ENCODE measurements at places on chromosomes 1 and 21.

DNA sequence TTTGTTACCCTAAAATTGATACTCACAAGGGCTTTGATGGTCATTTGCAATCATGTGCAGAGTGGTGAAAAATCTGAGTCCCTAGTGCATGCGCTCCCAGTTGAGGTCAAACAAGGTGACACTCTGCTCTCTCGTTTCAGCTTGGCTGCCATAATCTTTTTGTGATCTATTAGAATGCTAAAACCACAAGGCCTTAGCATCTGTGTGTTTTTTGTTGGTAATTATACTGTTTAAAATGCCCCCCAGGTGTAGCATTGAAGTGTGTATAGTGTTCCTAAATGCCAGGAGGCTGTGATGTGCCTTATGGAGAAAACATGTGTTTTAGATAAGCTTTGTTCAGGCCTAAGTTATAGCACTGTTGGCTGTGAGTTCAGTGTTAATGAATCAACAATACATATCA lies 89.3 kb downstream of the PLD5 start:
- no peak for DNase-seq

DNA sequence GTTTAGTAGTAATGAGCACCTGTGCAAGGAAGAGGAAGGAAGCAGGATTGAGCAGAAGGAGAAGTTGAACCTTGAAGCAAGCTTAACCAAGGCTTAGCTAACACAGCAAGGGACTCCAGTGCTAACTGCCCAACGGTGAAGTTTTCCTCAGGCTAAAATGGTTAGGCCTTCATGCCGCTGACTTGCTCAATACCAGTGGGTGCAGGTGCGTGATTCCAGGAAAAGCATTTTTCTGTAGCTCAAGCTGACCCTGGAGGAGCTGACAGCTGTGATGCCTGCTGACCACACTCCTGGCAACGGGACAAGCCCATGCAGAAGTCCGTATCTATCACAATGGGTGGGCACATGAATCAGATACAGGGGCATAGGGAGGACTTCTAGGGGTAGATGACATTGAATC lies 76.5 kb upstream of the FGGY start:
- no peak for DNase-seq

- DNase-seq = no peak
Observed at GRCh38 chr1:34761776-34762307, 2.3 kb downstream of the GJB4 start.

GRCh38 chr1:181117648-181118449 lies 29.3 kb downstream of the IER5 start:
- DNase-seq = no peak

DNA sequence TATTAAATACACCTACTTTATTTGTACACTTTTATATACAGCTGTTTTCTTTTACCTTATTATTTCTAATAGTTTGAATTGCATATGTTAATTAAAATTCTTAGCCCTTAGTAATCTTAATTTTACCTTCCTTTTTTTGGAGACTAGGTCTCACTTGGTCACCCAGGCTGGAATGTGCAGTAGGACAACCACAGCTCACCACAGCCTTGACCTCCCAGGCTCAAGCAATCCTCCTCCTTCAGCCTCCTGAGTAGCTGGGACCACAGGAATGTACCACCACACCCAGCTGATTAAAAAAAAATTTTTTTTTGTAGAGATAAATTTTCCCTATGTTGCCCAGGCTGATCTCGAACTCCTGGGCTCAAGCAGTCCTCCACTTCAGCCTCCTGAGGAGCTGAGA lies 15.0 kb upstream of the SDC3 start:
- no peak for DNase-seq

- no peak for DNase-seq
Observed at GRCh38 chr21:38249696-38250278, 7.0 kb upstream of the KCNJ15 start.

DNA sequence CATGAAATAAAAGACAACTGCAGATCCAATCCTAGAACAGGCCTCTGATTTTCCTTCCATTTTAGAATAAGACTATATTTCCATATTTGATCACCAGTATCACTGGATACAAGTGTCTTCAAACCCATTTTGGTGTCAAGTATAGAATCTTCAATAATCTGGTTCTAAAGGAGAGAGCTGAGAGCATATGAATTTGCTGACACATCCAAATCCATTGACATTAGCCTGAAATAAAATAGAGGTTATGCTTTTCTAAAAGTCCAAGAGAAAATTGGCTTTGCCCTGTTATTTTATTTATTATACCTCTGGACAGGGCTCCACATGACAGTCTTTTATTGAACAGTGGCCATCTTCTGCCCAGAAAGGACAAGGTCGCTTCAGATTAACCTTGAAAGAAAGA lies 28.6 kb downstream of the ERO1B start:
- no peak for DNase-seq

DNA sequence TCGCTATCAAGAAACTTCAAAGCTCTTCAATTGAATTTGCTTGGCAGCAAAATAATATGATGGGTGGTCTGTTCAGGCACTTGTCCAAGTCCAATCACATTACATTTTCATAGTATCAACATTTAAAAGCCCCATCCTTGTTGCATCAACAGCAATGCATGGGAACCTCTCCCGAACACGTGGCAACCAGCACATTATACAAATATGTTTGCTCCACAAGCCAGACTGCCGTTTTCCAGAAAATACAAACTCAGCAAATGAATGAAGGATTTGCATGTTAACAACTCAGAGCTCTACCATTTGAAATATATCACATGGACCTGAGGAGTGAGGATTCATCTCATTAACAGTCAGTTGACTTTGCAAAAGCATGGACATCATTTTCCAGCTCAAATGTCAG lies 20.0 kb upstream of the LYPLAL1 start:
- DNase-seq = no peak

DNA sequence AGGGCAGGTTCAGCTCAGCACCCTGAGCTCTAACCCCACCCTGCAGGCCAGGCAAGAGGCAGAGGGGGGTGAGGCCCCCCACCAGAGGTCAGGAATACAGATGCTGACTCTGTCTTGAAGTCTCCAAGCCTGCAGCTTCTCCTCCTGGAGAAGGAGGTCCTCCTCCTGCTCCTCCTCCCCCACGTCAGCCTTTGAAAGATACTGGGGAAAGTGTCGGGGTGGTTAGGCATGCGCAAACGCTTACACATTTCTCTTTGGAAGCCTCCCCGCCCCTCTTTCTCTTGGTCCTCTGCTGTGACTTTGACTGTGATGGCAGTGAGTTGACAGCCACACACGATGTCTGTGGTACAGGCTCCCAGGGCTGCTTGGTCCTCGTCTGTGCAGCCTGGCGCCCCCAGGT lies 65.3 kb downstream of the SPSB1 start:
- no peak for DNase-seq

GRCh38 chr21:27094184-27094948 lies 127.5 kb upstream of the ADAMTS5 start:
- no peak for DNase-seq

- no peak for DNase-seq
Observed at GRCh38 chr1:38498686-38499085, 360.9 kb downstream of the RRAGC start.

- no peak for DNase-seq
Observed at GRCh38 chr1:61482170-61482734, 242.7 kb downstream of the TM2D1 start.

DNA sequence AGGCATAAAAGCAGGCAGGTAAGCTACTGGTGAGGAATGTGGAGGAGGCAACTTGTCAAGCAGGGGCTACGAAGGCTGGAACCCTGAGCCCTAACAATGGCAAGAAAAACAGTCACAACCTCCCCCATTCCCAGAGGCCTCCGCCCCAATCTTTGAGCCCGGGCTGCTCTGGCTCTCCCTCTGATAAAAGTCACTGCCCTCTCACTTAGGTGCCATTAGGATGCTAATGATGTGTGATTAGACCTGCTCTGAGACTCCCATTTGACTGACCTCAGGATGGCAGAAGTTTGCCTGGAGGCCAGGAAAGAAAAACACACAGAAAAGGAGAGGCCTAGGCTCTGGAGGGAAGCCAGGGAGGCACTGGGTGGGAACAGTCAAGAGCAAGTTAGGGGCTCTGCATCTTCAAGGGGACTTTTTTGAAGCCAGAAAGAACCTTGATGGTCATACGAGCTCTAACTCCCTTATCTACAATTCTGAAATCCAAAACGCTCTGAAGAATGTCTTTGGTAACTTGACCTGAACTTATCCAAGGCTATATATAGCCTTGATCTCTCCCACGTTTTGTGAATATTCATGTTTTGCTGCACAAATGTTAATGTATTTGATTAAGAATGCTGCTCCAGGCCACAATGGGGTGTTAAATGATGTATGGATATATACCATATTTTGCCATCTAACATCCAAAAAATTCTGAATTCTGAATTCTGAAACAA lies 98.9 kb downstream of the TRABD2B start:
- no peak for DNase-seq

GRCh38 chr1:30652152-30652841 lies 71.1 kb downstream of the MATN1 start:
- no peak for DNase-seq

All from neuronal stem cell (in vitro differentiated cells).